Right cardiac atrium (tissue), 5 donors: ENCODE measurements at places on chromosomes 11 and 22. TPM values are rescaled to one million over a fixed set of nuclear protein-coding genes. Genes with fewer than 3 reads are reported as not detected.

- no peak for DNase-seq
These were observed 9.1 kb upstream of the SERHL2 start for GRCh38 chr22:42544686-42545085.

DNA sequence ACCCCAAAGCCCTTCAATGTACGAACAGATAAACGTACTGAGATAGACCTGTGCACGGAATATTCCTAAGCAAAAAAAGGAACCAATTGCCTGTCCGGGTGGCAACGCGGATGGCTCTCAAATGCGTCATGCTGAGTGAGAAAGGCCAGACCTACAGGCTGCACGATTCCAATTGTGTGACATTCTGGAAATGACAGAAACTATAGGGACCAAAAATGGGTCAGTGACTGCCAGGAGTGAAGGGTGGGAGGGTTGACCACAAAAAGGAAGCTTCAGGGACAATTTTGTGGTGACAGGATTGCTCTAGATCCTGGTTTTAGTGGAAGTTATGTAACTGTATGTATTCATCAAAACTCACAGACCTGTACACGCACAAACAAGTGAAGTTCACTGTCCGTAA, 24.0 kb upstream of the SYT8 start:
- no peak for DNase-seq

DNA sequence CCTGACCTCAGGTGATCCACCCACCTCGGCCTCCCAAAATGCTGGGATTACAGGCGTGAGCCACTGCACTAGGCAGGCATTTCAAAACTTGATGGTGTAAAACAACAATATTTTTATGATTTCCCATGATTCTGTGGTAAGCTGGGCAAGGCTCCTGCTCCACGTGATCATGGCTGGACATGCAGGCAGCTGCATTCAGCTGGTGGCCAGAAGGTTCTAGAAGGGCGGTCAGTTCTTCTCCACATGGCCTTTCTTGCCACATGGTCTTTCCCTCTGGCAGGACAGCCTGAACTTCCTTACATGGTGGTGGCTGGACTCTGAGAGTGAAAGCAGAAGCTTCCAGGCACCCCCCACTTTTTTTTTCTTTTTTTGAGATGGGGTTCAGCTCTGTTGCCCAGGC, 9.9 kb upstream of the RASD2 start:
- no peak for DNase-seq

DNA sequence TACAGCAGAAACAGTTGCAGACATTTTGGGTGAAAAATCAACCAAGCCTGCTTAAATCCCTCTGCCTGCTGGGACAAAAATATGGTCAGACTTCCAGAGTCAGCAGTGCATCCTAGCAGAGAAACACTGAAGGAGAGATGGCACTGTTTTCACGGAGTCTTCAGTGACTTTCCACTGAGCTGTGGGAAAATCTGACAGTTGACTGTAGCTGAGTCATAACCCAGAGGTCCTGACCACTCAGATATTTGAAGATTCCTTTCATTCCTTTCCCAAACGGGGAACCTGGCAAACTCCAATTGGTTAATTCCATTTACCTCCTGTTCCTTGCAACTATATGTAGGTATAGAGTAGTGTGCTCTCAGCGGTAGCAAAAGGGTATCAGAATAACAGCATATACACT, 20.9 kb upstream of the UPB1 start:
- no peak for DNase-seq

DNA sequence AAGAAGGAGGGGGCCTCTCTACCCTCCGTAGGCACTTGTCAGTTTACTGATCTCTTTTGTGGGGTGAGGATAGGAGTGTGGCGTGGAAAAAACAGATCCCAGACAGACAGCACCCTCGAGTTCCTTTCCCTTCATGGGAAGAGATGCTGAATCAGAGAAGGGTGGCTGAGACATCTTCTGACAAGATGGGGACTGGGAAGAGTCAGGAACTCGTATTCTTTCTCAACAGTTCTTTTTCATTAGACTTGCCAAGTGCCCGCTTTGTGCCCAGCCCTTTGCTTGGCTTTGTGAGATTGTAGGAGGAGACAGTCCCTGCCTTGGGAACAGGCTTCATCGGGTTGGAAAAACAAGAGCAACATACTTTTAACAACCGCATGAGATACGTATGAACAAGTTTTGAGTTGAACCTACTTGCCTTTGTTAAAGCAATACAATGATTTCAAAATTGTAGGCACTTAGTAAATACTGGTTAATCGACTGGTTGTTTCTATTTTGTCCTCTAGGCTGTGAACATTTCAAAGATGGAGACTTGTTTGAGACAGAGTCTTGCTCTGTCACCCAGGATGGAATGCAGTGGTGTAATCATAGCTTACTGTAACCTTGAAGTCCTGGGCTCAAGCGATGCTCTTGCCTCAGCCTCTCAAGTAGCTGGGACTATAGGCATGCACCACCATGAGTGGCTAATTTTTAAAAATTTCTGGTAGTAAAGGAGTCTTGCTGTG, 1.1 kb downstream of the RRM1 start:
- no peak for DNase-seq

DNA sequence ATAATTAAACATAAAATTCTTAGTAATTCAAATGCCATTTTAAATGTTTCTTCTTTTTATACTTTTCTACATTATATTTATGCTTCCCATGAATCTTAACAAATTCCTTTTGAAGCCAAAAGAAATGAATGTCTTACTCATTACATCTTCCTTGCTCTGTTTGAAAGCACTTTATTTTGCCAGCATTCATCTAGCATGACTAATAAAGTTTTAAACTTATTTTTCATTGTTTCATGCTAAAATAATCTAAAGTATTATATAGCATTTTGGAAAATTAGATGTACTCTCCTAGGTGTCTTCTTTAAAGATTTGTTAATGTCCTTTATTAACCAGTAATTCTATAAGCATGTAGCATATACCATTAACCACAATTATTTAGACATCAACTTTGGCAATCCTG, 9.7 kb upstream of the PIWIL4 start:
- DNase-seq = no peak

- DNase-seq = no peak
These were observed 8.5 kb downstream of the ADORA2A start for GRCh38 chr22:24435861-24436371.

DNA sequence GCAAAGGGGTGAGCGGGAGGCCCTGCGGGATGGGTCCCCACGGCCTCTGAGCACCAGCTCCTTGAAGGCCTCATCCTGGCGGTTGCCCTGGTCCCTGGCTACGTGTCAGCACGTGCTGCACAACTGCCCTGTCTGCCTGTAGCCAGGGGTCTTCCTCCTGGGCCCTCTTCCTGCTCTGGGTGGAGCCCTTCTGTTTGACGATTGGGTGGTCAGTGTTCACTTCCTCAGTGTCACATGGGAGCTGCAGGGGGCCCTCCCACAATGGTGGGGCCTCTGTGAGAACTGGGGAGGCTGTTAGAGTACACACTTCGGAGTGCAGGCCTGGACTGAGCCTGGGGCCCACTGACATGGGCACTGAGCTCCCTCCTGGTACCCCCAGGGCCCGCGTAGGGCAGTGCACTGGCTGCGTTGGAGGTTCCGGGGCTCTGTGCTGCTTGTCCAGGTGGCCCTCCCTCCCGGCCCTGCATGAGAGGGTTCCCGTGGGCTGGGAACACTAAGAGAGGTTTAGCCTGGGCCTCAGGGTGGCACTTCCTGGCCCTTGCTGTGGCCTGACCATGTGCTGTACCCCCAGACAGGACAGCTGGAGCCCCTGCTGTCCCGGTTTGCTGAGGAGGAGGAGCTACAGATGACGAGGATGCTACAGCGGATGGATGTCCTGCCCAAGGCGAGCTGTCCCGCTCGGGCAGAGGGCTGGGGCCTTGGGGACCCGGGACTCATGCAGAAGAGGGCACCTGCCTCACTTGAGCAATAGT, 13.8 kb downstream of the DGCR6L start:
- DNase-seq = no peak

The RDX gene
- 118 TPM for total RNA-seq

GRCh38 chr11:18081551-18081950, 24.3 kb downstream of the SAAL1 start:
- no peak for DNase-seq

The SCGB2A2 gene
- not detected for total RNA-seq

GRCh38 chr11:134864233-134864967, 452.4 kb upstream of the B3GAT1 start:
- DNase-seq = no peak

- no peak for DNase-seq
These were observed 1122.8 kb upstream of the CCDC90B start for GRCh38 chr11:84408946-84409411.

The GPHA2 gene
- not detected for total RNA-seq

- DNase-seq = no peak
These were observed 57.6 kb downstream of the REXO2 start for GRCh38 chr11:114496915-114497314.

DNA sequence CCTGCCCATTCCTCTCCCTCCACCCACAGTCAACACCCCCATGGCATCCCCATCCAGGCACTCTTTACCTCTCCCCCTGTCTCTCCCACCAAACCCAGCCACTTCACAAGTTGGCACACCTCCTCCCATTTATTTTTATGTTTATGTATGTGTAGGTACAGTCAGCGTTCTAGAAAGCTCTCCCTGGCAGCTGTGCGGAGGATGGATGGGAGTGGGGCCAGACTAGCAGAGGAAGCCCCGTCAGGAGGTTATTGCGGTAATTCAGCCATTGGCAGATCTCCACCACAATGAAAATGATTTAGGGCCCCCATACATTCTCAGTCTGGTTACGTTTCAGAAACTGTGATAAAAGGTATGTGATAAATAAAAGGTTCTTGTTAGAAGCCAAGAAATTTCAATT, 51.3 kb downstream of the BTG4 start:
- DNase-seq = no peak

DNA sequence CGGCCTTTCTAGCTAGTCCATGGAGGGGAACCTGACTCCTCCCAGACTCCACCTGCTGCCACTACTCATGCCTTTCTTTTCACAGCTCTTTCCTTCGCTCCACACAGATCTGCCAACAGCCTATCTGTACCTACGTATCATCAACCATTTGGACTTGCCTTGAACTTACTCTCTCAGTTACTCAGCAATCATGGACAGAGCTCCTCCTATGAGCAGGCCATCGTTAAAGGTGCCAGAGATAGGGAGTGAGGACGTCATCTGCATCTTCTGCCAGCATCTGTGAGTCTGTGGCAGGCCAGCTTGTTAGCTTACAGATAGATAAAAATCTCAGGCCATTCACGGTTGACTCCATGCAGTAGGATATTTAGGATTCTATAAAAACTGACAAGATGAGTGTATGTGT, 162.9 kb upstream of the ZBED5 start:
- DNase-seq = no peak

DNA sequence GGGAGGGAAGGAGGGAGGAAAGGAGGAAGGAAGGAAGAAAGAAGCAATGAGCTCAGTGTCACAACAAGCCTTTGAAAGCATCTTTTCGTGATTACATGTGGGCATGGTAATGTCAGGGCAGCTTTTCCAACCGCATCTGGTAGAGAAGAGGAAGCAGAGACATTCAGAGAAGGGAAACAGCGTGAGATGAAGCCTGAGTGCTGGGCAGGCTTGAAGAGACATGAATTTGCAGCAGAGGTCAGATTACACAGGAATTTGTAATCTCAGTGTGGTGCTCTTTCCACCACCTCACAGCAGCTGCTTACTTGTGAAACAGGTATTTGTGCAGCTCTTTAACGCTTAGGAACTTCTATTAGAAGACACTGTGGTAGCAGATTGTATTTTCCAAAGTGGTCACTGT, 289.5 kb upstream of the C11orf87 start:
- no peak for DNase-seq

DNA sequence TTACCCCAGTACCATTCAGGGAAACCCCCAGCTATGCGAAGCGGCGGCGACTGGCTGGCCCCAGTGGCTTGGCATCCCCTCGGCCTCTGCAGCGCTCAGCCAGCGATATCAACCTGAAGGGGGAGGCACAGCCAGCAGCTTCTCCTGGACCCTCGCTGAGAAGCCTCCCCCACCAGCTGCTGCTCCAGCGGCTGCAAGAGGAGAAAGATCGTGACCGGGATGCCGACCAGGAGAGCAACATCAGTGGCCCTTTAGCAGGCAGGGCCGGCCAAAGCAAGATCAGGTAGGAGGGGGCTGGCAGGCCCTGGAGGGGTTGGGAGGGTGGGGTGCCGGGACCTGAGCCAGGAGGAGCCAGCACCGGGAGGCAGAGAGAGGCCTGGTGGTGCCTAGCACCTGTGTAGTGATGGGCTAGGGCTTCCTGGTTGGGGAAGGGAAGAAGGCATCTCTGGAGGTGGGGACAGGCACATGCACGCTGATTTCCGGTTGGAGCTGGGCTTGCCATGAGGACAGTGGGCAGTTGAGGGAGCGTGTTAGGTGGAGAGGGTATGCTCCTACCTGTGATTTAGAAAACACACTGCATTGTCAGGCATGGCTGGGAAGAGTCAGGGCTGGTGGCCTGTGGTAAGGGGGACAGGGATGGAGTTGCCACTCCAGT, 22.3 kb downstream of the SHANK3 start:
- peak; percentile 40 for DNase-seq

GRCh38 chr22:46443850-46444389, 93.5 kb downstream of the CELSR1 start:
- DNase-seq = no peak

DNA sequence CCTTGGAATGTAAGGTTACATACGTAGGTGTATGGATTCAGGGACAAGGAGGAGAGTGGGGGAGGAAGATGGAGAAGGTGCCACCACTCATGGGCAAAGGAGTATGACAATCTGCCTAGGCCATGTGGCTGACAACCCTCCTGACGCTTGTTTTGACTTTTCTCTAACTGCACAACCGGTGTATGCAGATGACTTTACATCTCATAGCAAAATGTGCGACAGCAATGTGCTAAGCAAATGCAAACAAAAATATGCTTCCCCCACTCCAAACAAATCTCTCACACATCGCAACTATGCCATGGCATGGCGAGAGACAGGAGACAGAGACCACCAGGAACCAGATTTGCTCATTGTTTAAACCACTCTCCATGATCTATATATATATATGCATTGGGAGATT, 191.8 kb downstream of the BLID start:
- DNase-seq = no peak

The NAALAD2 gene
- 2.3 TPM for total RNA-seq

DNA sequence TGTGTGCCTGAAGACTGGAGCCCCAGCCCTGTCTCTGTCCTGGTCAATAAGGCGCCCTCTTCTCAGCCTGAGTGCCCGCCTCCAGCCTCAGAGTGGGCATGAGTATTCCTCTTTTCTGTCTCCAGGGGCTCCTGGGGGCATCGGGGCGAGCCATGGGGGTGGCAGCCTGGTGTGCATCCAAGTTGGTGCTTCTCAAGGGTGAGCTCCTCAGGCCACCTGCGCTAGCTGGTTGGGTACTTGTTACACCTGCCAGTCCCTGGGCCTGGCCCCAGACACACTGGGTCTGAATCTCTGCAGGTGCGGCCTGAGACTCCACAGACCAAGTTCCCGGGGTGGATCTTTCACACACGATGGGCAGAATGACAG, 168.6 kb upstream of the B3GAT1 start:
- DNase-seq = no peak
